A549 treated with CORT108297 at 1 μM for 4 hours (cell line): ENCODE measurements at places on chromosomes 7 and 10. TPM values are rescaled to one million over a fixed set of nuclear protein-coding genes. Genes with fewer than 3 reads are reported as not detected.

CPA2 gene
- total RNA-seq, result 0.09 to 0.13 TPM in 2 of 5 replicates, not detected in the others

DPY19L1 gene
- 40.9 to 45.7 TPM (median 43.9 TPM) in 5 replicates for total RNA-seq

CRYGN gene
- total RNA-seq, result not detected in 5 replicates

PGAM2 gene
- total RNA-seq, result not detected in 5 replicates

SOSTDC1 gene
- not detected in 5 replicates for total RNA-seq

CNTNAP2 gene
- total RNA-seq, result 0.01 TPM in 2 of 5 replicates, not detected in the others

CUZD1 gene
- 1.2 to 1.7 TPM (median 1.5 TPM) in 5 replicates for total RNA-seq

ZNF488 gene
- 10.3 to 15.1 TPM (median 13.3 TPM) in 5 replicates for total RNA-seq

C10orf95 gene
- 0.08 to 0.19 TPM (median 0.17 TPM) in 5 replicates for total RNA-seq

PTPN20 gene
- 3.8 to 5.4 TPM (median 4.3 TPM) in 5 replicates for total RNA-seq

TFR2 gene
- total RNA-seq, result 1.9 to 3.4 TPM (median 2.8 TPM) in 5 replicates

KLF14 gene
- 0.03 to 0.07 TPM (median 0.05 TPM) in 3 of 5 replicates, not detected in the others for total RNA-seq

PRLHR gene
- not detected in 5 replicates for total RNA-seq

GET4 gene
- 38.1 to 70.1 TPM (median 60.2 TPM) in 5 replicates for total RNA-seq

CALHM3 gene
- total RNA-seq, result 0.45 to 0.74 TPM (median 0.49 TPM) in 5 replicates

MRLN gene
- total RNA-seq, result not detected in 5 replicates

TUBAL3 gene
- total RNA-seq, result 0.23 to 0.57 TPM (median 0.39 TPM) in 5 replicates

CCDC71L gene
- 10.2 to 16.6 TPM (median 13.8 TPM) in 5 replicates for total RNA-seq

RRP12 gene
- total RNA-seq, result 54.9 to 69.0 TPM (median 58.8 TPM) in 5 replicates

CTNNA3 gene
- total RNA-seq, result not detected in 5 replicates

RAPGEF5 gene
- total RNA-seq, result 0.03 to 0.12 TPM (median 0.07 TPM) in 5 replicates

PNLIPRP2 gene
- total RNA-seq, result 0.11 TPM in 1 of 5 replicates, not detected in the others

ZC3HAV1L gene
- total RNA-seq, result 4.3 to 8.1 TPM (median 6.6 TPM) in 5 replicates

FAM237B gene
- total RNA-seq, result not detected in 5 replicates

MMP21 gene
- 0.04 to 0.06 TPM in 2 of 5 replicates, not detected in the others for total RNA-seq

NANOS1 gene
- 1.6 to 3.2 TPM (median 2.9 TPM) in 5 replicates for total RNA-seq

NEUROD6 gene
- not detected in 5 replicates for total RNA-seq

CDC14C gene
- not detected in 5 replicates for total RNA-seq

CYCS gene
- total RNA-seq, result 226 to 309 TPM (median 237 TPM) in 5 replicates

RBP4 gene
- 5.0 to 10.3 TPM (median 8.8 TPM) in 5 replicates for total RNA-seq

PRKAR2B gene
- total RNA-seq, result 2.5 to 3.9 TPM (median 3.2 TPM) in 5 replicates

PRRT4 gene
- total RNA-seq, result 0.20 to 0.54 TPM (median 0.44 TPM) in 5 replicates

IDI2 gene
- total RNA-seq, result 0.06 TPM in 1 of 5 replicates, not detected in the others

PUS7 gene
- 22.9 to 34.7 TPM (median 25.6 TPM) in 5 replicates for total RNA-seq

ZNF107 gene
- total RNA-seq, result 2.0 to 2.6 TPM (median 2.5 TPM) in 5 replicates

CAMK2G gene
- total RNA-seq, result 16.2 to 21.9 TPM (median 19.6 TPM) in 5 replicates

ENO4 gene
- total RNA-seq, result 0.09 to 0.68 TPM (median 0.21 TPM) in 5 replicates

SORCS3 gene
- not detected in 5 replicates for total RNA-seq

SLIT1 gene
- total RNA-seq, result 0.02 to 0.13 TPM (median 0.05 TPM) in 5 replicates
